GM12878 (cell line): ENCODE measurements at places on chromosomes 5 and 9. TPM values are rescaled to one million over a fixed set of nuclear protein-coding genes. Genes with fewer than 3 reads are reported as not detected.

BTNL3 gene
- not detected in 2 replicates for polyA plus RNA-seq

RICTOR gene
- 3.8 and 4.9 TPM in 2 replicates for polyA plus RNA-seq

FOXD4L3 gene
- polyA plus RNA-seq: not detected in 2 replicates

DRD1 gene
- polyA plus RNA-seq: not detected in 2 replicates

ROPN1L gene
- polyA plus RNA-seq: 0.16 TPM in 1 of 2 replicates, not detected in the other

TMEM174 gene
- polyA plus RNA-seq: not detected in 2 replicates

GABRP gene
- not detected in 2 replicates for polyA plus RNA-seq

PCDHGA9 gene
- polyA plus RNA-seq: 0.08 and 0.11 TPM in 2 replicates

TRPM6 gene
- polyA plus RNA-seq: 0.09 and 0.13 TPM in 2 replicates

IL9 gene
- not detected in 2 replicates for polyA plus RNA-seq

LCN1 gene
- polyA plus RNA-seq: not detected in 2 replicates

CCDC183 gene
- polyA plus RNA-seq: 0.27 and 0.55 TPM in 2 replicates

ARAP3 gene
- polyA plus RNA-seq: not detected in 2 replicates

PCDHB16 gene
- not detected in 2 replicates for polyA plus RNA-seq

HOMER1 gene
- 8.2 and 9.1 TPM in 2 replicates for polyA plus RNA-seq
